ENCODE measurements at places on chromosomes 2 and 18.

DNA sequence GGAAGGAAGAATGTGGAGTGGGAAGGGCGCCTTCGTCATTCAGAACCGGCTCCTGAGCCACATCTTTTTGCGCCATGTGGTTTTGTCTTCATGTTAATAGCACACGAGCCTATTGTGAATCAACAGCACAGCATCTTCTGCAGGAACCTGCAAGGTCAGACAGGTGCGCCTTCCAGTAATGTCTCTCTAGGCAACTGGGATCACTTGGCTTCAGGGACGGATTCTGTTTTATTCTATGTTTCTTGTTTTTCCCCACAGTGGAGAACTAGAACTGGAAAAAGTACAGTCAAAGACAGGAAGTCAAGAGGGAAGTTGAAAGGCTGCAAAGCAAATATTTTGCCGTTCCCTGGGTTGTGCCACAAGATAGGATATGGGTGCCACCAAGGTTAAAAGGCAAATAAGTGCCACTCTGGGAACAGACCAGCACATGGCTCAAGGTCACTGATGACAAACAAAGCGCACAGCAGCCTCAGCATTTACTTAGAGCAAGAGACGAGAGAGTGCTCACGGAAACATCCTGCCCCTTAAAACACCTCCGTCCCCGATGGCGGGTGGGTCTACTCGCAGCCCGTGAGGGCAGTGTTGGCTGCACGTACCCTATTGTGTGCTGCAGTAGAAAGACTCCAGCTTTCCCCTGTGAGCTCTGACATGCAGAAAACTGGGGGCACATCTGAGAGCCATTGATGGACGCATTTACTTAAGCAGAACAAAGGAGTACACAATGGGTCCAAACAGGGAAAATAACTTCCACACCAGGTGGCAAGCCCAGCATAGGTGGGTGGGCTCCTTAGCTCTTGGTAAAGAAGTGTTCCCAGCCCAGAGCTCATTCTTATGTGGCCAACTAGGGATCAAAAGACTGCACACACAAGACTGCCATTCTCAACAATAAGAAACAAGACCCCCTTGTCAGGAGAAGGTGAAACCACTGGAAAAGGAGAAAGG lies 107.2 kb upstream of the PARD3B start:
- DNase-seq = no peak

- no peak for DNase-seq
Observed at GRCh38 chr2:182240862-182241371, 185.9 kb downstream of the PDE1A start.

DNA sequence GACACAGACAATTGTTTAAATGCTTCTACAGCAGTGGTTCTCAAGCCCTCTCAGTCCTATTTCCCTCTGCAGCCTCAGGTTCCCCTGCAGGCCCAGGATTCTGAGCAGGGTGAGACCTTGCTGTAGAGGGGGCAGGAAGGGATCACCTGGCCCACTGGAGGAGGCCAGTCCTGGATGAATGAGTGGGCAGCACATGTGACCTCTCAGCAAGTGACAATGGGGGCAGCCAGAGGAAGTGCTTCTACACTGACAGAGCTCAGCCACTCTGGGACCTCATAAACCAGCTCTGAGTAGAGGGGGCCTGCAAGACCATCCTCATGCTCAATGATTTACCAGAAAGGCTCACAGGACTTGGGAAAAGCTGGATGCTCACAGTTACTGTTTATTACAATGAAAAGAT lies 63.2 kb downstream of the ASB1 start:
- DNase-seq = no peak

DNA sequence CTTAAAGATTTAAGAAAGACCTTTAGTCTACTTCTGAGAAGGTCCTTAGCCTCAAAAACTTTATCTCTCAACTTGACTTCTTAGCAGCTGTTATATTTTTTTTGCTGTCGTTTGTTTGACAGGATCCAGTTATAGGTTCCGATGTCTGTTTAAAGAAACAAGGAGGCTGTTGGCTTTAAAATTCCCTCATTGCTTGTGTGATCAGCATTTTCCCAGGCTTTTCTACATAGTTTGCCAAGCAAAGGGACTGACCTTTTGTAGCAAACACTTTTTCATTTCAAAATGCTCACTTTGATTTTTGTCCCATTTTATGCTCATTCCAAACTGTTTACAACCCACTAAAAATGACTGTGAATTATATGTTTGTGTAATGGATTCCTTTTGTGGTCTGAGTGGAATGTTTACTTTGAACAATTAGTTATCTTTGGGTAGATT lies 394.9 kb downstream of the ARHGAP15 start:
- no peak for DNase-seq

DNA sequence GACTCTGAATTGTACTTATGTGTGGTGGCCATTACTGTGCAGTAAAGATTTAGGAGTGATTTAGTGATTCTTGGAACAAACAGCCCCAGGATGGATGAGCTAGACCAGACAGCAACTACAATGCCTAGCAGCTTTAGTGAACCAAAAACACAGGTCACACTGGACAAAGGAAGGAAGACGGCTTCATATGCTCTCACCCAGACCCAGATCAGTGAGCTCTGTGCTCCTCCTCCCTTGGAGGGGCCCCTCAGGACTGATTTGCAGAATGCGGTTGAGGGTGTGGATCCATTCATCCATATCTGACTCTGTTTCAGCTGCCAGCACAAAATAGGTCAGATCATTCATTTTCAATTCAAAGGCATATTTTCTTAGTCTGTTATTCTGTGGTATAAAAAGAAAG lies 159.7 kb upstream of the CCDC195 start:
- DNase-seq = no peak
